ENCODE measurements at places on chromosomes 11 and 22.

DNA sequence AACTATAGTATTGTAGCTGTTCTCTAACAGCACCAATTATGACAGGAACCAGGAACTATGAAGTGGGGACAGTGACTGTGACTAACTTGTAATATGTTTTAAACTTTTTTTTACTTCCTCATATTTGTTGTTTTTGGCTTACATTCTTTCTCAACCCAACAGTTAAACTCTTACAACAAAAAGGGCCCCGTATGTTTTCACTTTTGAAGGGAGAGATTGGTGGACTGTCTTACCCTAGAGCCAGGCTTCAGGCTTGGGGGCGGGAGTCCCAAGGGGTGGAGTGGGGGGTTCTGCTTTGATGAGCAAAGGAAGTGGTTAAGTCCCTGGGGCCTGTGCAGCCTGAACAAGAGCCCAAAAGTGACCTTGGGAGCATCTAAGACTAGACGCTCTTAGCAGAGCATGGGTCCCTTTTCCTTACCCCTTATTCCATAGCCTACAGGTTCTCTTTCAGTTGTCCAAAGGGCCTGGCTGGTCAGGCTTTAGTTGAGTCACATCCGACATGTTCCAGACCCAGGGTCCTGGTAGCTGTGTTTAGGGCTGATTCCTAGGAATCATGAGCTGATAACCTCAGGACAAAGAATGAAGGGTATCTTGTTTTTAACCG is 38.8 kb downstream of the STIM1 start:
- no peak for DNase-seq

DNA sequence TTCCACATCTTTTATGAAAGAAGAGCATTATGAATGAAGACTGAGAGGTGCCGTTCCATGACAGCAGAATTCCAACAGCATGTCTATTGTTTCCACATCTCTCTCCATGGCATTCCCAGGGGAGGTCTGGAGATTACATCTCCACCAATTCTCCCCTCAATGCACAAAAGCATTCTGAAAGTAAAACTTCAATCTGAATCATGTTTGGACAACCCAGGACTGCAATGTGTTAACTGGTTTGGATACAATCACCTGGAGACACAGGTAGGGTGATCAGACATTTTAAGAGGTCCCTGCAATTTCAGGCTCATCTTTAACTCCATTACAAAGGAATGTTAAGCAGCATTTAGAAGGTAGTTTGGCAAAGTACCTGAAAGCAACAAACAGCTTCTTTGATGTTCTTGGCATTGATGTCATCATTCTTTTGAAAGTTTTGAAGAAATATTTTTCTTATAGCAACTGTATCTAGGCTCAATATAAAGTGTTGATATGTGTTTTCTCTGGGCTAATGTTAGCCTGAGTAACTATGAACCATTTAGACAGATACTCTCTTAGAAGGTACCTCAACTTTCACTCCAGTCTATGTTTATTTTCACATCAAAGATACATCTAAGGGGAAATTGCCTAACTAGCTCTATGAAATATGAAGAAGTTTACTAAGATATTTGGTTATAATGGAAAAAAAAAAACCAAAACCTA is 181.4 kb upstream of the MTMR2 start:
- no peak for DNase-seq

DNA sequence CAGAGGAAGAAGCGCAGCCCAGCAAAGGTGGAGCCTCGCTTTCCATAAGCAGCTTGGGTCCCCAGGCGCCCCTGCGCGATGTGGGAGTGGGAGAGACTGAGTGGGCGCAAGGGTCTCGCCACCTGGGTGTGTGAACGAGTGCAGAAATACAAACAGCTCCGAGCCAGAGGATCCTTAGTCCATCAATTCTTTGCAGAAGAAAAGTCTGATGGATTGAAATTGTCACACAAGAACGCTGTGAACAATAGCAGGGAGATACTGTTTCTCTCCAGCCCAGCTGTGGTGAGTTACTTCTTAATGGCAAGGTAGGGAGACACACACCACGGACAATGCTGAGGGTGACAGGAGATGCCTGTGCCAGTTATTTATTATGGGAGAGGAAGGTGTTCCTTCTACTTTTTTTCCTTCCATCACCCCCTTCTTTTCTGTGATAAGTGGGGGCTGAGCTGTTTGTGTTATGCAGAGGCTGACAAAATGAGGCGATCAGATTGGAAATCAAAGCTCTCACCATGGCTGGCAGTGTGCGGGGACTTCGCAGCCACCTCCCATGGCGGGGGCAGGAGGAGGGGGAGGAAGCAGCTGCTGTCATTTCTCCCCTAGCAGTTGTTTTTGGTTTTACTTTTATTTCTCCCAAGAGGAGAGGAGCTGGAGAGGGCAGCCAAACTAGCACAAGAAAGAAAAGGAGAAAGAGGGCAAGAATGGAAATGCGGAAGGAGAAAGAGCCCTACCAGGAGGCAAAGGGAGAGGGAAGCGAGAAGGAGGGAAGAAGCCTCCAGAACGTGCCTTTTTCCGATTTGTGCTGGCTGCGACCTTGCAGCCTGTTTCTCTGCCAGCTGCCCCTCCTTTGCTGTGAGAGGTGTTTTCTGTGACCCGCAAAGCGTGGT is 755.8 kb downstream of the NTM start:
- DNase-seq: no peak

GRCh38 chr22:41078931-41079330 is 13.5 kb upstream of the EP300 start:
- DNase-seq: no peak

DNA sequence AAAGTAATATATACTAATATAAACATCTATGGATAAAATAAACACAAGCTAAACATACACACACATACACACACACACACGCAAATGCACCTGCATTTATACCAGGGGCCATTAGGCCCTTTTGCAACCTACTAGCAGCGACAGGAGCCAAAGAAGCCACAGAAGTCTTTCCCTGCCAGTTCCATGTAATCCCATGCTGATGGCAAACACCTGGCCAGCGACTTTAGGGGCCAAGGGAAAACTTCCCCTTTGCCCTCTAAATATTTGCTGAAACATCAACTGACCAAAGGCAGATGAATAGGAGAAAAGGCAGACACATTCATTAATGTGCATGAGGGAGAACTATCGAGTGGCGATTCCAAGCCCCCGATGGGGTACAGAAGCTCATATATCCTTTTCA is 14.8 kb upstream of the P2RY2 start:
- DNase-seq: no peak

- peak; percentile 52 for DNase-seq
Measured at GRCh38 chr11:48001438-48002021, 21.2 kb downstream of the PTPRJ start.

- no peak for DNase-seq
Measured at GRCh38 chr11:115496892-115497291, 7.3 kb downstream of the CADM1 start.

- DNase-seq: no peak
Measured at GRCh38 chr11:81237139-81237538, 1496.5 kb downstream of the FAM181B start.

- peak; percentile 6 for DNase-seq
Measured at GRCh38 chr11:125429174-125429707, 66.8 kb downstream of the FEZ1 start.

DNA sequence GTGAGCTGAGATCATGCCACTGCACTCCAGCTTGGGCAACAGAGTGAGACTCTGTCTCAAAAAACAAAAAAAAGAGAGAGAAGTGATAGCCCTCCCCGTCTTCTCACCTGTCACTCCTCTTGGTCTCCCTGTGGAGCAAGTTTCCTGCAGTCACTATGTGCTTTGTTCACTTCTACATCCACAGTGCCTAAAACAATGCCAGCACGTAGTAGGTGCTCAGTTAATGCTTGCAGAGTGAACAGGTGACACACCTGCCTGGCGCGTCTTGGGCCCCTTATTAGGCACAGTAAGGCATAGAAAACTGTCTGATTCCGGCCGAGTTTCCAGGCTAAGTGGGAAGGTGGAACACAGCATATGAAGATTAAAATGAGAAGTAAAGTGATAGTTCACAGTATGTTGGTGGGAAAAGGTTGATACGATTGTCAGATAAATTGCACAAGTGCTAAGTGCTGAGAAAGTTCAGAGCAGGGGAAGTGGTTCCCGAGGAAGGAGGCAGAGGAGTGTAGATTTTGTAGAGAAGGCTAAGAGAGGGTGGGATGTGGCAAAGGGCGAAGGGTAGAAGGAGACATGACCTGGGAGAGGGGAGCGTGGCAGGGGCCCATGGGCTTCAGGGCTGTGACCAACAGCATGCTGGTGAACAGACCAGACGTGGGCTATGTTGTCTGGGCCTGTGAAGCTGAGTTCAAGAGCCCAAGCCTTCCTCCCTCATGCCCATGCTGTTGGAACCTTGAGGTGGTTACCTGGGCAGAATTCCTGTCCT is 41.9 kb downstream of the BCR start:
- DNase-seq: no peak

GRCh38 chr22:20015971-20016733 is 471 bp downstream of the ARVCF start:
- DNase-seq: no peak

- no peak for DNase-seq
Measured at GRCh38 chr11:14042686-14043465, 80.4 kb downstream of the SPON1 start.

GRCh38 chr11:30758518-30758917 is 172.4 kb upstream of the MPPED2 start:
- no peak for DNase-seq

- no peak for DNase-seq
Measured at GRCh38 chr11:88489030-88489429, 151.5 kb upstream of the CTSC start.

- no peak for DNase-seq
Measured at GRCh38 chr11:43933608-43934551, 8.6 kb upstream of the C11orf96 start.

GRCh38 chr11:18958221-18958910 is 19.2 kb upstream of the MRGPRX1 start:
- DNase-seq: no peak

GRCh38 chr11:111938687-111939160 is 1.6 kb downstream of the DIXDC1 start:
- no peak for DNase-seq

- DNase-seq: peak; percentile 28
Measured at GRCh38 chr22:20606041-20606783, 98.8 kb downstream of the MED15 start.

- DNase-seq: no peak
Measured at GRCh38 chr11:110340436-110340835, 44.0 kb upstream of the RDX start.

All from stimulated activated CD8-positive, alpha-beta memory T cell treated with anti-CD3 and anti-CD28 coated beads, Interleukin-4, amount 100 ng/mL, for 4 hours (primary cell).